ENCODE measurements at places on chromosomes 1 and 21.

DNA sequence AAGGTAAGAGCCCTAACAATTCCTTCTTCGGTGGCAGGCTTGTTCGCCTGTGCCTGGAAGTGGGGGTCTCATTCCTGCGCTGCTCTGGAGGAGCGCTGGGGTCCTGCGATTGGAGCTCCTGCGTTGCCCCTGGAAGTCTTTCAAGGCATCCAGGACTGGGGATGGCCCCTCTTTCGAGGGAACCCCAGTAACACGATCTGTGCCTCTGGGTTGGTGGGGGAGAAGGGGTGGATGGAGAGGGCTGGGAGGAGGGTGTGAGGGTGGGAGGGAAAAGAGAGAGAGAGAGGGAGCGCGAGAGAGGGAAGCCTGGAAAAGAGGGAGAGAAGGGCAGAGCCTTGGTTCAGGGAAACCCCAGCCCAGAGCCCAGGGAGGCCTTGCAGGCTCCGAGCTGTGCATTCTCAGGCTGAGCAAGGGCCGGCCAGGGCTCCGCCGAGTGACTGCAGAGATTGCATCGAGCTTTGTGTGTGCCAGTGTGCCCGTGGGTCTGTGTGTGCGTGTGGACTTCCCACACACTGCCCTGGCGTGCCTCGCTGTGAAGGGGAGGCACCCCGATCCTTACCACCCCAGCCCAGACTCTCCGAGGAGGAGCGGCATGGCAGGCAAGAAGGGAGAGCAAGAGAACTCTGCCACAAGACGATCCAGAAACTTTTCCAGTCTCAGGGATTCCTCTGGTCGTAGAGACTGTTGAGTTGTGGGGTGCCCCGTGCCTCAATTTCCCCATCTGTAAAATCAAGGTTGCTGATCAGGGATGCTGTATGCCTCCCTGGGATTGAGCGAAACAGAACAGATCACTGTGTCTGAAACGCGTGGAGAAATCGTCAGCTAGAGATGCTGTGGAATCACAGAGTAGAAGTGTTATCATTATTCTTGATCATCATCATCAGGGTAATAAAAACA lies 619 bp downstream of the BCL9 start:
- DNase-seq = peak; percentile 59

GRCh38 chr1:36339615-36340014 lies 16.2 kb upstream of the EVA1B start:
- DNase-seq = no peak

- no peak for DNase-seq
Measured at GRCh38 chr1:179866616-179867015, 11.0 kb downstream of the TOR1AIP2 start.

DNA sequence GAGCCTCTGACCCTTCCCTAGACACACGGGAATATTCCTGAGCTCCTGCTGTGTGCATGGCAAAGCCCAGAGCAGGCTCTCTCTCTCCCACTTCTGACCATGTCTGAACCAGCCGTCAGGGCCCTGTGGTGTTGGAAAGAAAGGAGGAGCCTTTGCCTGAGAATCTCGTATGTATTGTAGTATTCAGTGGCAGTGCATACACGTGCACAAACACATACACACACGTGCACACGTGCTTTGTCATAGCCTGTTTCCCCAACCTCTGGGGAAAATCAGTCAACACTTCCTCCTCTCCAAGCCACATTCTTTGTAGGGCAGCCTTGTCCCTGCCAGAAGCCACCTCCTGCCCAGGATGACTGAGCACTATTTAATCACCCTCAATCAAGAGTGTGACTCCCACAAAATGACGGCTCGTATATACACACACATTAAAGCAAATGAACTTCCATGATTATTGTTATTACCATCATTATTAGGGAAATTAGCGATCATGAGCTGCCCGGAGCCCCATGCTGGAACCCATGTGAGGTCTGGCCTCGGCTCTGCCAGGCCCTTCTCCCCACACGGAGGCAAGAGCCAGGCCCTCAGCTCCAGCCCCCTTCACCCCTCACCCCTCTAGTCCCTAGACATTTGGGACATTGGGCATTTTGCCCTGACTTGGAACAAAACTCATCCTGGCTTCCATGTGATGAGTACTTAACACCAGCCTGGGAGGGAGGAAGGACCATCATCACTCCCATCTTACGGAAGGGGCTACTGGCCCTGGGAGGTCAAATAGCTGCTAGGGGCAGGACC lies 331.9 kb downstream of the NPHP4 start:
- DNase-seq = no peak

DNA sequence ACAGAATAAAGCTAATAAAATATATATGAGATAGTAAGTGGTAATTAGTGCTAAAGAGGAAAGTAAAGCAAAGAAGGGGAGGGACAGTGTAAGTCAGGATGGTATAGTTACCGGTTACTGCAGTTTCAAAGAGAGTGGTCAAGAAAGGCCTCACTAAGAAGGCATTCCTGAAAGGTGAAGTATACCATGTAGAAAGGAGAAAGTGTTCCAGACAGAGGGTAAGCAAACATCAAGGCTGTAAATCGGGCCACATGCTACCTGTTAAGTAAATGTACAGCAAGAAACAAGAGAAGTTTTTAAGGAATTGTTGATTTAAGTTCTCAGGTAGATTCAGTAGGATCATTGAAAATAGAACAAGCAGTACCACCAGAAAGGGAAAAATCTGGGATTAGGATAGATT lies 9.7 kb downstream of the DESI2 start:
- DNase-seq = no peak
